ENCODE measurements at places on chromosomes 1 and 21.

- no peak for DNase-seq
Measured at GRCh38 chr1:226428791-226429461, 21.0 kb upstream of the PARP1 start.

DNA sequence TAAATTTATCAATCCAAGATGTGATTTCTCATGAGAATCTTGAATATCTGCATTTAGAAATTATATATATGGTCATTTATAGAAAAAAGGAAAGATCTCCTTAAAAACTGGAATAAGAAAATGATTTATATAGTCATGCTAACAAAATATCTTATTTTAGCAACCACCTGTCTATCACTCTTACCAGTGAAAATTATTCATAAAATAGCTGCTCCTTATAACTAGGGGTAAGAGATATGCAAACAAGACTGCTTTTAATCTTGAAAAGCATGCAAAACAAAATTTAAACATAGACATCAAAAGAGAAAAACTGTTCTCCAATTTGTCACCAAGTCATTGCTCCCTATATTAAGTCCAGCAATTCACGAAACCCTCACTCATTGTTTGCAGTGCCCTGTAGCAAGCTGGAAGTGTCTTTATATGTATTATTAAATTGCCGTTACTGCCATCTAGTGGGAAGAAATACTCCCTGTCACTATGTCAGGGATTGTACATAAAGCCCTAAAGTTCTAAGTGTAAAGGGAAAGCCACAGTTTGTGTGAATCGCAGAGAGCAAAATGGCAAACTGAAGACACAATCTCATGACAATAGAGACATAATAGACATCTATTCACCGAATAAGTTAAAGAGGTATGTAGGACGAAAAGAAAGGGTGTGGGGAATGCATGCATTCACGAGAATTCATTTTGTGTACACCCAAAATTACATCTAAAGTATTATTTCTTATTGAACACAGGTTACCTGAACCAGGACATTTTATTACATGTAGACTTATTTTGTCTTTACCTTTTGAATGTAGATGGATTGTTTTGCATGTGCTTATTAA is 600.5 kb downstream of the USP25 start:
- no peak for DNase-seq

- no peak for DNase-seq
Measured at GRCh38 chr21:43849532-43850299, 15.3 kb upstream of the AGPAT3 start.

GRCh38 chr1:226454349-226454748 is 46.5 kb upstream of the PARP1 start:
- DNase-seq: no peak

- DNase-seq: no peak
Measured at GRCh38 chr1:13935336-13935735, 235.3 kb downstream of the PRDM2 start.

GRCh38 chr1:101193733-101194169 is 43.1 kb upstream of the S1PR1 start:
- no peak for DNase-seq

GRCh38 chr1:66251546-66251945 is 282.4 kb upstream of the SGIP1 start:
- no peak for DNase-seq

- DNase-seq: no peak
Measured at GRCh38 chr1:116722016-116722838, 32.0 kb upstream of the CD2 start.

- DNase-seq: no peak
Measured at GRCh38 chr1:202621446-202621845, 88.8 kb downstream of the SYT2 start.

- DNase-seq: no peak
Measured at GRCh38 chr1:94125551-94126514, 4.9 kb upstream of the ABCA4 start.

GRCh38 chr1:233304489-233305102 is 9.1 kb upstream of the PCNX2 start:
- no peak for DNase-seq

DNA sequence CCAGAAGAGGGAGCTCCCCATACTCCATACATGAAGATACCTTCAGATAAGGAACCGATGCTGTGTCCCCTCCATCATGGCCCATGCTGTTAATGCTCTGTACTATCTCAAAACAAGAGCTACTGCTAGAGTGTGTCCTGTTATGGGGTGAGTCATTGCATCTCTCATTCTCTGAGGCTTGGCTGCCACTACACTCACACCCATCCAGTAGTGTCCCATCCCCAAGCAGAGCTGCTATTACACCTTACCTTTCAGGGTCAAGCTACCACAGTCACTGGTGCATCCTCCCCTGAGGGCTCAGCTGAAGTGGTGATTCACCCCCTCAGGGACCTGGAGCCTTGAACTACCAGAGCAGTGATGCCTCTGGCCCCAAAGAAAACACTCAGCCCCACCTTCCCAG is 198.5 kb downstream of the PLA2G4A start:
- no peak for DNase-seq

DNA sequence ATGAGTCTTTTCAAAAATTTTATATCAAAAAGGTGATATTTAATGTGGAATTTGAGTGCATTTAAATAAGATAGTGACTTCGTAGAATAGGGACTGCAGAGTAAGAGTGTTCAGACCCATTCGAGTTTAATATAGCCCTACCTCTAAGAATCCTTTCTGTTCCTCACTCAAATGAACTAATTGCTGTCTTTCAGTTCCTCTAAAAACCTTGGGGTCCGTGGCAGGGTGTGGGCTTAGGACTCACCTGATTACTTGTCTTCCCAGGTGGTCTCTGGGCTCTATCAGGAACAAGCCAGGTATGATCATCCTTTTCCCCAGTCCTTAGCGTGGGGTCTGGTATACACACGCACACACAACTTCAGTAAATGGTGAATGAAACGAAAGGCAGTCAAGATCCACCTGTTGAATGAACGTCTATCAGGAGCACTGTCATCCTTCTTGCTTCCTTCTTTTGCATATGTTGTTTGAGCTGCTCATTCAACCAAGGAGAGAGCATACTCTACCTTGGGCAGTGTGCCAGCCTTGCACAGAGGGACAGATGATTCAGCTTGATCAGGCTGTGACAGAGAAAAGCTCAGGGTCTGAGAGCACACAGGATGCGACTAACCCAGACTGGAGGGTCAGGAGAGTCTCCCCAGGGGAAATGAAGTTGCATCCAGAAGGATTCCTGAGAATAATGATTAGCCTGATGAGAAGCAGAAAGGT is 1.2 kb upstream of the RNF11 start:
- DNase-seq: peak; percentile 7

- DNase-seq: no peak
Measured at GRCh38 chr1:41953291-41953690, 34.6 kb upstream of the HIVEP3 start.

- DNase-seq: no peak
Measured at GRCh38 chr21:33401630-33401992, 1.6 kb upstream of the IFNGR2 start.

GRCh38 chr1:956636-957035 is 2.4 kb downstream of the NOC2L start:
- no peak for DNase-seq

- DNase-seq: no peak
Measured at GRCh38 chr1:173328961-173329360, 121.8 kb upstream of the TNFSF4 start.

DNA sequence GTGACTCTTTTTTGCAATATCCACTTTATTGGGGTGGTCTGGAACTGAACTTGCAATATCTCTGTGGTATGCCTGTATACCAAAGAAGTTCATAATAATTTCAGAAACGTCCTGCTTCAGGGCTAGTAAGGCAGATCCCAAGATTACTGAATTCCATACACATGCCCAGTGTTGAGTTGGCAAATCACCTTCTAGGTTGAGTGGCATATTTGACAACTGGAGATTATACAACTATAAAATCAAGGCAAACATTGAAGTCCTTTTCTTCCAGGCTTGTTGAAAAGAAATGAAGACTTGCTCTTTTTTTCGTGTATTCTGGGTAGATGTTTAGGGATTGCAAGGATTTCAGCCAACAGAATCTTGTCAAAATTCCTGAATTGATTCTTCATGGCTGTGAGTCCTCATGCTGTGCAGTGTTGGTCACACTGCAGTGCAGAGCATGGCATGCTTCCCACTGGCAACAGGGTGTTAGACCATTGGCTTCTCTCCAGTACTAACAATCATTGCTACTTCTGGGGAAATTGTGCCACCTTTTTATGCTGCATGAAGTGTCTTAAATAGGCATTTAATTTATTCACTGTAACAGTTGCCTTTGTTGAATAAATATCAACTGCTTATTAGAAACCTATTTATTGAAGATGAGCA is 367.1 kb upstream of the ADGRL4 start:
- no peak for DNase-seq

DNA sequence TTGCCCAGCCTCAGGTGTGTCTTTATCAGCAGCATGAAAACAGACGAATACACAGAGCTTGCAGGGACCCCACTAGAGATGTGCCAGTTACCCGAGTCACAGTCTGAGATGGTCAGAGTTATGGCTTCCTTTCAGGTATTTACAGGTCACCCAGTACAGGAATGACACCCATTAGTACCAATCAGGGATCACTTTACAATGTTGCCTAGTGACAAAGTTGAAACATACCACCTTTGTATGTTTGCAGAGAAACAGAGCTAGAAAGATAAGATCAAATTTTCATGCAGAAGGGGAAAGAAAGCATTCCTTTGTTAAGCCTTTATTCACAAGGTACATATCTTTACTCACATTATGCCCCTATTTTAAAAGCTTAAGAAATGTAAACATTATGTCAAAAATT is 137.6 kb downstream of the RGS7 start:
- no peak for DNase-seq

DNA sequence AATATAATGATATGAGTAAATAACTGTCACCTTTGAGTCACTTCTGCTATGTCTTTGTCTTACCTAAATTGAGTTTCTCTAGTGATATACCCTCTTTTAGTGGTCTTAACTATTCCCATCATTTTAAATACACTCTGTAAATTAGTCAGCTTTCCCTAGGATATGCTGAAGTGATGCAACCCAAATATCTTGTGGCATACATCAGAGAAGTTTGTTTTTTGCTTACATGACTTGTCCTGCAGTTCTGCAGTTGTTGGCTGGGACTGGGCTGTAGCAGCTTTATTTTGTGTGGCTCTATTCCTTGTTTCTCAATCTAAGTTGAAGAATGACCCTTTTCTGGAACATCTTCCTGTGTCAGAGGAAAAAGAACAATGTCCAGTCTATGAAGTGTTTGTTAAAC is 76.4 kb downstream of the TTC3 start:
- DNase-seq: no peak

DNA sequence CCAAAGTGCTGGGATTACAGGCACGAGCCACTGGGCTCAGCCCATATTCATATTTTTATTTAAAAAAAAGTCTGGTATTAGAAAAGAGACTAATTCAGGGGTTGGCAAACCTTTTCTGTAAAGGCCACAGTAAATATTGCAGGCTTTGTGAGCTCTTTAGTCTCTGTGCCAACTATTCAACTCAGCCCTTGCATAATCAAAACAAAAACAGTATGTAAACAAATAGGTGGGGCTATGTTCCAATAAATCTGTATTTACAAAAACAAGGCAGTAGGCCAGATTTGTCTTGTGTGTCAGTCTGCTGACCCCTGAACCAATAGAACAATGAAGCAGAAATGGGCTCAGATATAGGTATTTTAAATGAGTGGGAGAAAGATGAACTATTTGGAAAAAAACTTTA is 49.3 kb downstream of the CDC42BPA start:
- DNase-seq: no peak

GRCh38 chr1:15305468-15305770 is 58.4 kb downstream of the FHAD1 start:
- no peak for DNase-seq

DNA sequence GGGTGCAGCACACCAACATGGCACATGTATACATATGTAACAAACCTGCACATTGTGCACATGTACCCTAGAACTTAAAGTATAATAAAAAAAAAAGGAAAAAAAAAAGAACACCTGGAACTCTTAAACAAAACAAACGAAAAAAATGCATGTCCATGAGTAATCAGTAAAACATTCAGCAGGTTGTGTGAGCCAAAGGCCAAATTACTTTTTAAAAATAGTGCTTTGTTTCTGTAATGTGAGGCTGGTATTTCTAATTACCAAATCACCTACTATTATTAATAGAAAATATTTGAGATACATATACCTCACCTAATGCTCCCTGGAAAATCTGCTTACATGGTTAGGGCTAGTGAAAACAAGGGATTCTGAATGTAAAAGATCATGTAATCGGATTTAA is 294.4 kb upstream of the NR5A2 start:
- no peak for DNase-seq

- DNase-seq: no peak
Measured at GRCh38 chr1:53504901-53505300, 45.7 kb downstream of the DMRTB1 start.

DNA sequence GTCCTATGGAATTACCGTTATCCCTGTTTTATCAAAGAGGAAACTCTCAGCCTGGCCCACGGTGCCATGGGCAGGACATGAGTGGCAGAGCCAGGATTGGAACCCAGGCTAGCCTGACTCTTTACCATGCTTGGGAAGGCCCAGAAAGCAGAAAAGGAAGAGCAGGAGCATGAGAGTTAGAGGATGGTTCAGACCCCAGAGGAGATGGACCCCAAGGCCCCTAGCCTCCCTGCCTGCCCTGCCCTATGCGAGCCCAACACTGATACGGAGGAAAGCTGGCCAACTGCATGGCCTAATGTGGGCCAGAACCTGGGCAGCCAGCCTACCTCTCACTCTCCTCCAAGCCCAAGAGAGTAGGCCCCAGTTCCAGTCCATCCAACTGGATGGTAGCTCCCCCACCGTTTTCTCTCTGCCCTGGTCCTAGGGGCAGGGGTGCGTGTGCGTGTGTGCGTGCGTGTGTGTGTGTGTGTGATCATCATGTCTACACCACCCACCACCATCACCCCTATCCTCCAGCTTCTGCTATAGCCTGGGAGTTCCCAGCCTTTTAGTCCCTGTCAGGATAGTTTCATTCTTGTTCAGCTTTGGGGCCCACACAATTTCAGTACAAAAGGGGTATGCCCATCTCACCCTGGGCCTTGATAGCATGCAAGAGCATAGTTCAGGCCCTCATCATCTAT is 15.4 kb upstream of the MEX3A start:
- DNase-seq: no peak

DNA sequence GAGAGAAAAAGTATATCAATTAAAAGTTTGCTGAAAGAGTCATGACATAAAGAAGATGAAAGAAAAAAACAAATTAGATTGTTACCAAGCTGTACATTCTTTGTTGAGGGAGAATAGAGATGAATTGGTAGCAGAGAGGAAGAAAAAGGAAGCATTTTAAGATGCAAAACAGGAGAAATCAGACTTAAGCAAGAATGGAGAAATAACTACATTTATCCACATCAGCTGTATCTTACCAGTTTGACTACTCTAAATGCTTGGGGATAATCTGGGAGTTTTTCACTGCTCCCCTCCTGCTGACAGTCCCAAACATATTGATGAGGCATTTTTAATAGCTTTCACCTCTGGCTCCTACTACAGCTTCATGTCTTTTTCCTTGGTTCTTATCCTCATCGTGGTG is 16.8 kb upstream of the PTPRC start:
- no peak for DNase-seq

GRCh38 chr1:153963850-153964331 is 554 bp upstream of the SLC39A1 start:
- no peak for DNase-seq

GRCh38 chr1:172460887-172461315 is 17.0 kb upstream of the PIGC start:
- no peak for DNase-seq

All from stimulated activated CD8-positive, alpha-beta memory T cell treated with anti-CD3 and anti-CD28 coated beads, Interleukin-12 subunit alpha, Interleukin-12 subunit beta, amount 100 ng/mL, for 4 hours (primary cell).